Stimulated activated CD8-positive, alpha-beta memory T cell treated with anti-CD3 and anti-CD28 coated beads, Interleukin-7, amount 100 ng/mL, for 1 hour (primary cell): ENCODE measurements at places on chromosomes 3 and 15.
A peak's percentile ranks its signal among the peaks of the same experiment; 100 is the strongest.

- no peak for DNase-seq
These were observed 23.2 kb downstream of the EIF1B start for GRCh38 chr3:40332684-40333083.

GRCh38 chr15:67510597-67511190, 10.2 kb upstream of the C15orf61 start:
- DNase-seq, result no peak

DNA sequence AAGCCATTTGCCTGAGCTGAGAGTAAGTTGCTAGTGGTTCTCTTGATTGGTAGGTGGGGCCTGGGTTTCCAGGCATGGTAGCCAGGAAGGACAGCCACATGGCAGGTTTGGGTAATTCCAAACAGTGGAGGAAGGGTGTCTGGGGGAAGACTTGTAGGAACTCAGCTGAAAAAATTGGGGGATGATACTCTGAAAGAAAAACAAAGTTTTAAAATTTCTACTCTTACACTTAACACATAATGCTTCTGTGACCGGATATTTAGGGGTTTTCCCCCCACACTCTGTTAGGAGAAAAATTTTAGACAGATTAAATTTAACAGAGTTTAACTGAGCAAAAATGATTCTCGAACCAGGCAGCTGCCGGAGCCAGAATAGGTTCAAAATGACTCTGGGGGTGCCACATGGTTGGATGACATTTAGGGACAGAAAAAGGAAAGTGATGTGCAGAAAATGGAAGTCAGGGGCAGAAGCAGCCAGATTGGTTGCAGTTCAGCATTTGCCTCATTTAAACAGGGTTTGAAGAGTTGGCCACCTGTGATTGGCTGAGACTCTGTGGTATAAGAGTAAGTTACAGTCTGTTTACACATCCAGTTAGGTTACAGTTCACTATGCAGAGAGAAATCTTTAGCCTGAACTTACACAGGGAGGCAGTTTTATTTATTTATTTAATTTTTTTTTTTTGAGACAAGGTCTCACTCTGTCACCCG, 8.1 kb downstream of the B2M start:
- no peak for DNase-seq

DNA sequence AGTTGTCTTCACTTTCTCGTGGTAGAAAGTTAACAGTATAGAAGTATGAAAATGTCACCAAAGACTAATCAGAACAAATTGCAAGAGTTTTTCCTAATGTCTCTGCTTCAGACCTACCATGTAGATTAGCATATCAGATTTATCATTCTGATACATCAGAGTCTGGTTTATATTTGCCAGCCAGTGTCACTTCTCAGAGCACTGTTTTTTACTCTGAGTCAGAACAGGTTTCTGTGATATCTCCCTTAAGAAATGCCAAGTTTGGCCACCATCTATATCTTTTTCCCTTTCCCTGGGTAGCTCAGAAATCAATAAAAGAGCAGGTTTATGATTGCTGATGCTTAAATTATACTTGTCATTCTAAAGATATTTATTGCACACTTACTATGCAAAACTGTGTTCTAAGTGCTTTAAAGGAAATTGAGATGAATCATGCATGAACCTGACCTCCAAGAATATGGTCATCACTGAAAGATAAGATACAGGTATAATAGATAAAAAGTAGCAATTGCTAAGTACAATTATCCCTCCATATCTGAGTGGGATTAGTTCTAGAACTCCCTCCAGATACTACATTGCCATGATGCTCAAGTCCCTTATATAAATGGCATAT, 672.7 kb upstream of the NAALADL2 start:
- no peak for DNase-seq

DNA sequence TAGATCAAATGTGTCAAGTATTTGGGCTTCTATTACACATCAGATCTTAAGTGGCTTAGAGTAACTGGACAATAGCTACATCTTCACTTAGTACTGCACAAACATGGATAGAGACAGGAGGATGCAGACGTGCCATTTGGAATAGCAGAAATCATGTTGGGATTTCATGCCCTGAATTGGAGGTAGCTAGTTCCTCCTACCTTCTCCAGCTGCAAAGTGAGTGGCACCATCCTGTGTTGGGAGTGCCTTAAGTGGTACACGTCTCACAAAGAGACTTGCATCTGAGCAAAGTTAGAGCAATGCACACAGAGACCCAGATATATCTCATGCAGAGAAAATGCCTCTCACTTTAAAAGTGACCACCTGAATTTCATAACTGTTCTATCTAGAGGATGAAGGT, 136.5 kb downstream of the SSR3 start:
- no peak for DNase-seq

DNA sequence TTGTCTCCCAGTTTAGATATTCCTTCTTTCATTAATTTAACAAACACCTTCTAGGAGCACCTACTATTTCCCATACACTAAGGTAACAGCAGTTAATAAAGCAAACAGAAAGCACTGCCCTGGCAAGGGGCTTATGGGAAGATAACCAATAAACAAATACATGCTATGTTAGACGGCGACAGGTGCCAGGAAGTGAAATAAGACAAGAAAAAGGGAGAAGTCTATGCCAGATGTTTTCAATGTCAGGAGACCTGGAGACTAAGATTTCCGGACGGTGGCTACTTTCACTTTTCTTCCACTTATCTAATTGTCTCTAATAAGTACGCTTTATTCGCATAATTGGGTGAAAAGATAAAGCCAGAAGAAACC, 32.5 kb upstream of the ZNF445 start:
- DNase-seq, result no peak

DNA sequence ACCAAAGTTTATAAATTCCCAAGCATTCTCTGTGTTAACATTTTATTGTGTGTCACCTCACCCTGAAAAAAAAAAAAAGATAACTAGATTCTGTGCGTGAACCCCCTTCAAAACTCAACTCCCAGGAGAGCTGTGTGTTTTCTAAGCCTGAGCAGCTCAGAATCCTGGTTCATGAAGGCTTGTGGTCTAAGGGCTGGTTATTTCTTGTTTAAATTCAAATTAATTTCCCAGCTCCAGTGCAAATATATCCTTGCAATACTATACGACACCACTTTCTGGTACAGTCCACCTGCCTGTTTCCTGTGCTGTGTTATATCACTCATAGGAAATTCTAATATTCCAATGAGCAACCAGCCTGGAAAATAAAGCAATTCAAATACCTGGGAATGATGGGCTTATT, 23.4 kb upstream of the MYZAP start:
- no peak for DNase-seq

DNA sequence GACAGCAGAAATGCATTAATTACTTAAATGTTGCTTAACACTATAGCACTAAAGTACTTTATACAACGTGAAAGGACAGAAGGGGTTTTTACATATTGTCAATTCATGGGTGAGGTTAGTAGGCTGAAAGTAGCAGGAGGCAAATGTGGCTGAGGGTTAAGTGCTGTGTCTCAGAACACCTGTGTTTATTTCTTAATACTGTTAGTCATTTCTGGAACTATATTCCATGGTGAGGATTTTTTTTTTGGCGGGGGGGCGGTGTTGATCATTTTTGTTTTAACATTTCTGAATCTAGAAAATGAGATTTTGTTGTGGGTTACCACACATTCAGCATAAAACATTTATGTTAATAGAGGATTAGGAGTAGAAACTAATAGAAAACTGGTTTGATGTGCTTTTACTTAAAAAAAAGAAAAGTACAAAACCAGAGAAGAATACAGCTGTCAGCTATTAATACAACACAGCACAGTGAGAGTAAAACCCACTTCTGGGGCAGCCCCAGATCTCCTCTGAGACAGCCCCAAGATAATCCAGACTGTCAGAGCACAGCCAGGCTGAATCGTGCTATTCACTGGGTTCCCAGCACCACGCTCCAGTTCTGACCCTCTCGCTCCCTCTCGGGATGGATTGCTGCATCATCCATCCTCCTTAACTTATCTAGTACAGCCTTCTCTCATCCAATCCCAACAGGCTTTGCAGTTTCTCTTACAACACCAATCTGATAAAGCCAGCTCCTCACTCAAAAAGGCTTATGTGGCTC, 307.7 kb downstream of the TUSC7 start:
- DNase-seq, result no peak

DNA sequence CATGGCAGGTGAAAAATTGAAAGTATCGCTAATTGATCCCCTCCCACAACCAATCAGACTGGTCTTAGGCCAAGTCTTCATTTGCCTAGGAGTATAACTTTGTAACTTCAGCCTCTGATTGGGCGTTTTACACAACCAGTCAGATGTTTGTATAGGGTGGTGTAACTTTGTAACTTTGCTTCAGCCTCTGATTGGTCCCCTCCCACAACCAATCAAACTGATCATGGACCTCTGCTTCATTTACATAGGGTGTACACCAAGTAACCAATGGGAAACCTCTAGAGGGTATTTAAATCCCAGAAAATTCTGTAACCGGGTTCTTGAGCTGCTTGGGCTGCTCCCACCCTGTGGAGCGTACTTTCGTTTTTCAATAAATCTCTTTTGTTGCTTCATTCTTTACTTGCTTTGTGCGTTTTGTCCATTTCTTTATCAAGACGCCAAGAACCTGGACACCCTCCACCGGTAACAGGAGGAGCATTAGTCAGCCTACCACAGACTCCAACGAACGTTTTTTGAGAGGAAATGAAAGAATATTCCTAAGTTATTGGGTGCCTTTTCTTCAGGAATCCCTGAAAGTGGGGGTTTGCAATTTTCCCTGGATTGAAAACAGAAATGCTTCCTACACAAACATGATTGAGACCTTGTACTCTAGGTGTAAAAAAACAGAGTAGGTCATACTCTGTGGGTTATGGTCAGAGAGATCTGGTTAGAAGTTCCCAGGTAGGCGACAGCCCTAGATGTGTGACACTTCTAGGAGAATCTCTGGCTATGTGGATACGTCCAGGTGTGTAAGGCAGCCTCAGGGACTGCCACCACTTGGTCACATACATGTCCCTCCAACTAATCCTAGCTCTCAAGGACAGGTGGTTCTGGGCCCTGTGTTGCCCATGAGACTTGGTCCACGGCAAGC, 5.5 kb upstream of the SACM1L start:
- no peak for DNase-seq

DNA sequence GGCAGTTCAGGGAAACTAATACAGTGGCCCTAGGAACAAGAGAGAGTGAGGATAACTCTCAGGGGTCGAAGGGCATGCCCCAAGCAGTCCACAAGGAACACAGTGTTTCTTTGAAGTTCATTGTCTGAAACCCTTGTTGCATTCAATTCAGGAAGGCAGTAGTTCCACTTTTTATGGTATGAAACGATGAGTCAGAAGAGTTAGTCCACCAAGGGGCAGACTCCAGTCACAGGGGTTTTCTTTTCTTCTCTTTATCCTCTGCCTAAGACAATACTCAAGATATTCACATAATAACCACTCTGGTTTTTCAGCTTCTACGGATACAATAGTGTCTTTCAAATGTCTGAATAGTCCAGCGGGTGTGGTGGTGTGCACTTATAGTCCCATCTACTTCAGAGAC, 23.7 kb upstream of the TICRR start:
- DNase-seq, result no peak

DNA sequence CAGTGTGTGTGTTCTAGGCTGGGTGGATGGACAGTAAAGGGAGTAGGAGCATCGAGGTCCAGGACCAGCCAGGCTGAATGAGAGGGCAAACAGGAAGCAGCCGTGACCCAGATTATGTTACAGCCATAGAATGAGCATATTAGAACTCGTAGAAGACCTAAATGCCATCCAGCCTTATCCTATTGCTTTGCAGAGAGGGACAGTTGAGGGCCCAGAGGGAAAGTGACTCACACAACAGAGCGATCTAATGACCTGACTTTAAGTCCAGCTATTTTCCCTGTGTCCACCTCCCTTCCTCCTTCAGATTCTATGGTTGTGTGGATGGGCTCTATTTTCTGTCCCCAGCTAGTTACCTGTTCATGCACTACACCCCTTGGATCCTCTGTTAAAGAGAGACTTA, 634.1 kb upstream of the TBL1XR1 start:
- no peak for DNase-seq

GRCh38 chr15:72616491-72617210, 37.8 kb upstream of the GOLGA6B start:
- no peak for DNase-seq

GRCh38 chr3:130258532-130258952, 86.9 kb upstream of the COL6A5 start:
- no peak for DNase-seq

DNA sequence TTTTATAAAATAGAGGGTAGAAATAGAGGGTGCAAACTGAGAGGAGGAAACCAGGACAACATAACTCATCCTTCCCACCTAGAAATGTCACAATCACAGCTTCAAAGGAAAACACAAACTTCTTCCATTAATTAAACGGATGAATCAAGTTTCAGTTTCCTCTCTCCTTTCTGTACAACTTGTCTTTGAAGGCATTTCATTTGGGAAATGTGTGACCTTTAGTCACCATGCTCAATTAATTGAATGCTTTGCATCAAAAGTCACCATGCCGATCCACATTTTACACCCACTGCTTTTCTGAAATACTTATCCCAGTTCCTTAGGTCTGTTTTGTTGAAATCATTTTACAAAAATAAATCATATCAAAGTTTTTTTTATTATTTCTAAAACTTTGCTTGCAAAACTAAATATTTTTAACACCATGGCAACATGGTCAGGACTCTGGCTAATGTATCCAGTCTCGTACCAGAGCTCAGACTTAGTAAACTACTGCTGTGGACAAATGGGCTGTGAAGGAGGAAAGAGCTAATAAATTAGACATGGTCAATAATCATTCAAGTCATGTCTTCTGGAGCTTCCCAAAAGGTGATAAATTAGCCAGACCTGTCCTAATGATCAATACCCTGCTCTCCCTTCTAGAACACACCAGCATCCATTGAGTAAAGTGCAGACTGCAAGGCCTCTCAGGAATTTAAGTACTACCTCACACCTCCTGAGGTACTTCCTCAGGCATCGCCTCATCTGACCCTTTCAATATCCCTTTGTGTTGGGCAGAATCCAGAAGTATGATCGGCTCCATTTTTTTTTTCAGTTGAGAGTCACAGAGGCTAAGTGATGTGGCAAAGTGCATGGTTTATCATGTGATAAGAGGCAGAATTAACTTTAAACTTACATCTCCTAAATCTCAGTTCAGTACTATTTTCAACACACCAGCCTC, 161.3 kb downstream of the GREM1 start:
- DNase-seq, result no peak

GRCh38 chr3:24302396-24302795, 192.3 kb downstream of the THRB start:
- no peak for DNase-seq

- peak; percentile 69 for DNase-seq
These were observed at the start of gene TBL1XR1 for GRCh38 chr3:177197041-177197726. Gene TBL1XR1, minus strand, starts transcription at chr3:177197482. Its CDS starts 132,505 bp downstream, at chr3:177064977.

GRCh38 chr3:63940389-63940757, 28.2 kb upstream of the SCAANT1 start:
- DNase-seq, result no peak

DNA sequence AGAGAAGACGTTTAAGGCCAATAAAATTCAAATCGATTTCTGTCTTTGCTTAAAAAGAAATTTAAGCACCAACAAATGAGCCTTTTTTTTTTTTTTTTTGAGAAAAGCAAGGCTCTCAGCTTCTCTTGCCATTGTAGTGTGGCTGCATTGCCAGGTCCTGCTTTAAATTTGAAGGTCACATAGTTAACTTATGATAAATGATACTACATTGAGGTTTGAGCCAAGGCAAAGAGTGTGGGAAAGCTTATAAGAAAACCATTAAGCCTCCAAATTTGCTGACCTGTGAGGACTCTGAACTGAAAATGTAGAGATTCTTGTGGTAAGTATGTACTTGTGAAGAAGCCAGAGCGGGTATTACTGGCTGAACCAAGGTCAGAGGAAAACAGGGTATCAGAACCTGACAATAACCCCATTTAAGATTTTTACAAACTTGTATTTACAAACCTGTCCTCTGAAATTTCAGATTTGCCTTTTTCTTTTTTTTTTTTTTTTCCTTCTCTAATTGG, 519.7 kb upstream of the RGMA start:
- DNase-seq, result no peak

- DNase-seq, result no peak
These were observed 47.5 kb downstream of the DNASE1L3 start for GRCh38 chr3:58163234-58163633.
